ENCODE measurements at places on chromosomes 1 and 21.

- DNase-seq, result no peak
Observed at GRCh38 chr1:63936276-63936675, 162.5 kb downstream of the ROR1 start.

- DNase-seq, result no peak
Observed at GRCh38 chr1:221697923-221698425, 43.9 kb downstream of the DUSP10 start.

- DNase-seq, result no peak
Observed at GRCh38 chr1:84479998-84480397, 932 bp downstream of the RPF1 start.

DNA sequence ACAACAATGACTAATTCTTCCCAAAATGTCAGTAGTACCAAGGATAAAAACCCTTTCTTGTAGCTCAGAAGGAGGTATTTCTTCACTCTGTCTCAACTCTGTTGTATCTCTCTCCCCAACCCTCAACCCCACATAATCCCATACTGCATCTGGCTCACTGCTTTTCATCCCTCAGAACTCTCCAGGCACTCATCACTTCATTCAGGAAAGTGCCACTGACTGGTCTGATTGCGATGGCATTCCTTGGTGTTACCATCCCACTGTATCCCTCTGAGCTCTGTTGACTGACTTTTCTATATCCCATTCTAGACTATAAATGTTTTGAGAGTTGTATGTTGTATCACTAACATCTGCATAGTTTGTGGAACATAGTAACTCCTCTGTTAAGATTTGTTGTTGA, 483.5 kb upstream of the ADGRL2 start:
- DNase-seq, result no peak

DNA sequence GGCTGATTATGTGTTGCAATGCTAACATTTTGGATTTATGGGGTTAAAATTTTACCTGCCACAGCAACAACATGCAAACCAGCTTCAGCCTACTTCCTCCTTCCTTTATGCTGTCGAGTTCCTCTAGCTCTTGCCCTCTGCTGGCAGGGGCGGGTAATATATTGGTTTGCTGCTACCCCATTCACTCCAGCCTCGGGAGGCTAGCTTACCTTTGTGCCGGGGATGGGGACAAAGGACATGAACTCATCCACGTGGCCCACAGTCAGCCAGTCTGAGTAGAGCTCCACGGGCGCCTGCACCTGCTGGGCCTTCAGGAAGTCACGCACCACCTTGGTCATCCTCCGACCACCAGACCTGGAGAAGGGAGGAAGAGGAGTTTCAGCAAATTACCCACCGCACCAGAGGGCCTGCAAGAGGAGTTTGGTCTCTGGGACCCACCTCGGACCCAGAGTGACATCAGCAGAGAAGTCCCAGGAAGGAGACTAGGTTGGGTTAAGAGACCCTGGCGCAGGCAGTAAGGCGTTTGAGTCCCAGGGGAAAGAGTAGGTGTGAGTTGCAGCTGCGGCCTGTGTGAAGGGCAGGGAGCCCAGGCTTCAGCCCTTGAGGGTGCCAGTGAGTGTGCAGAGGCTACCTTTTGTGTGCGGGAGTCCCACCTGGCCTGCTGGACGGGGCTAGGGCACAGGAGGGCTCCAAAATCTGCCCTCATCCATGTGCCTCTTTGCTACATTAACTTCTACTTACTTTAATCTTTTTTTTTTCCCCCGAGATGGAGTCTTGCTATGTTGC, 21.8 kb upstream of the SDHB start:
- no peak for DNase-seq

DNA sequence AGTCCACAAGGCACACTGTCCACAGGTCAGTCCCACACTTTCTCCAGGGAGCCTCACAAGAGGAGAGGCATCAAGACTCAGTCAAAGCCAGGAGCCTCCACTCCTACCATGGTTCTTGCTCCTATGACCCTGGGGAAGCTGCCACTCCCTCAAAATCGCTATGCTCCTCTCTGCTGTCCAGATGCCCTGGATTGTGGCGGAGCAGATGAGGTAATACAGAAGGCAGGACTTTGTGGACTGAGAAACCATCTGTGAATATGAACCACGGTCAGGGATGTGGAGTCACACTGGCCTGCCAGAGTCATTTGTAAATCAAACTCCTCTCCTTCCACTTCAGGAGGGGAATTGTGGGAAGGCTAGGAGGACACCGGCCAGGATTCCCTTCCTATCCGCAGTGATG, 20.6 kb downstream of the VWA5B1 start:
- no peak for DNase-seq

DNA sequence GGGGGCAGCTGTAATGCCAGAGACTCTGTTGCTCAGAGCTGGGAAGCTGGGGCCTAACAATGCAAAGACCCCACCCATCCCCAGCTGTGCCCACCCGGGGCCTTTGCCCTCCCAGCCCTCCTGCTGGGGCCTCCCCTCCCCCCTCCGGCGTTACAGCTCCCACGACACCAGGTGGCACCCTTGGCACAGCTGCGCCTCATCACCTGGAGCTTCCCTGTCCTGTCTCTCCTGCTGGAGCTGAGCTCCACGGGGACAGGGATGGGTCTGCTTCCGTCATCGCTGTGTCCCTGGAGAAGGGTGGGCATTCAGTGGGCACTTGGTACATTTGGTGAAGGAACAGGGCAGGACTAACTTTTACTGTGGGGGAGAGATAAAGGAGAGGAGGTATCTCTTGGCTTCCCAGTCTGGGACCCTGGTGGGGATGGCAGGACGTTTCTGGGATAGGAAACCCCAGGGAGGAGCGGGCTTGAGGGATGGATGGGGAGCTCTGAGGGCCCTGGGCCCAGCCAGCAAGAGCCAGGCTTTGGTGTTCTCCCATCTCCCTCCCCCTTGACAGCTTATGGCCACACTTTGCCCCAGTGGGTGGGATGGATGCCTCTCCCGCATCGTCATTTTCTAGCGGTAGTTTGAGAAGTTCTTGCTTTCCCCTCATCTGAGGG, 453.2 kb downstream of the PTPRU start:
- no peak for DNase-seq

GRCh38 chr1:68438310-68438709, 11.4 kb downstream of the RPE65 start:
- DNase-seq, result no peak

- DNase-seq, result no peak
Observed at GRCh38 chr1:112034277-112034676, 44.8 kb upstream of the KCND3 start.

DNA sequence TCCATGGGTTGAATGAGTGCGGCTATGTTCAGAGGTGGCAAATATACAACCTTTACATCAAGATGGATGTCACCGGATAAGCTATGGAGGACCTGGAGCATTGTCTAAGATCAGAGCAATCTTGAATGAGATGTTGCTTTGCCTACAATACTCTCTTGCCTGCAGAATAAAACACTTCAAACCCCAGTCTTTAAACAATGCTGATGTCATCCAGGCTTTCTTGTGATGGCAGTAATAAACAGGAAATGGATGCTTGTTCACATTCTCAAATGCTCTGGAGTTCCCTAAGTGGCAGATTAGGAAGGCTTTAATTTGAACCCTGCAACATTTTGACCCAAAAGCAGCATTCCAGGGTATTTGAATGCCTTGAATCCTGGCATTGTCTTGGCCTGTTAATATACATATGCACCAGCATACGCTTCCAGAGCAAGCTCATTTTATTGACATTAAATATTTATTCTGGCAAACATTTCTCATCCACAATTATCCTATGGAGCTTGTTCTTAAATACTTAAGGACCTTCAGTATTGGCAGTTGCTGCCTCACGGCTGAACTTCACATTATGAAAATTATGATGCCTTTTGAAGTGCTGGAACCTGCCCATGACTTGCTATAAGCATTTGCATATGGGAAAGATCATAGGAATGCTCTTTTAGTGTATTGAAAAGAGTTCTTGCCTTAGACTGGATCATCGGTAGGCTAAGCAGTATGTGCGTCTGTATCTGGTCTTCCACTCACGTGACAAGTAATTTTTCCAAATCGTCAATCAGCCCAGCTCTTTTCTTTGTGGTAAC, 422.7 kb downstream of the SIPA1L2 start:
- DNase-seq, result no peak

DNA sequence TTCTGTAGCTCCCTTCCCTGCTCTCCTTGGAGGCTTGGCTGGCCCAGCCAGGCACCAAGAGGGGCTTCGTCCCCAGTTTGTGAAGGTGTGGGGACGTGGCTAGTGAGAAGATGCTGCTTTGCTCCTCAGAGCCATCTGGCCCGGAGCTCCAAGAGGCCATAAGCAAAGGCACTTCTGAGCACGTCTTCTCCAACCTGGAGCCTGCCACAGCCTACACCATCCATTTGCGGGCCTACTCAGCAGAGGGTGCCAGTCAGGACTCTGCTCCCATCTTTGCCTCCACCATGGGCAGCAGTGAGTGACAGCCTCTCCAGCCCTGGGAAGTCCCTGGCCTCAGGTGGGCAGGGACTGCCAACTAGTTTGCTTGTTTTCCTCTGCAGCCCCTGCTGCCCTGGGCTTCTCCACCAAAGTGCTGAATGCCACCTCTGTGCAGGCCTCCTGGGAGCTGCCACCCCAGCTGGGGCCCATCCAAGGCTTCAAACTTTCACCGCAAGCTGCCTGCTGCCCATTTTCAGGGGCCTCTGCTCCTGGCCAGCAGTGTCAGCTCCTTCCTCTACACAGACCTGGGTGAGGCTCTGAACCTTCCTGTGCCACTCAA, 25.9 kb downstream of the SLC27A3 start:
- DNase-seq, result no peak

DNA sequence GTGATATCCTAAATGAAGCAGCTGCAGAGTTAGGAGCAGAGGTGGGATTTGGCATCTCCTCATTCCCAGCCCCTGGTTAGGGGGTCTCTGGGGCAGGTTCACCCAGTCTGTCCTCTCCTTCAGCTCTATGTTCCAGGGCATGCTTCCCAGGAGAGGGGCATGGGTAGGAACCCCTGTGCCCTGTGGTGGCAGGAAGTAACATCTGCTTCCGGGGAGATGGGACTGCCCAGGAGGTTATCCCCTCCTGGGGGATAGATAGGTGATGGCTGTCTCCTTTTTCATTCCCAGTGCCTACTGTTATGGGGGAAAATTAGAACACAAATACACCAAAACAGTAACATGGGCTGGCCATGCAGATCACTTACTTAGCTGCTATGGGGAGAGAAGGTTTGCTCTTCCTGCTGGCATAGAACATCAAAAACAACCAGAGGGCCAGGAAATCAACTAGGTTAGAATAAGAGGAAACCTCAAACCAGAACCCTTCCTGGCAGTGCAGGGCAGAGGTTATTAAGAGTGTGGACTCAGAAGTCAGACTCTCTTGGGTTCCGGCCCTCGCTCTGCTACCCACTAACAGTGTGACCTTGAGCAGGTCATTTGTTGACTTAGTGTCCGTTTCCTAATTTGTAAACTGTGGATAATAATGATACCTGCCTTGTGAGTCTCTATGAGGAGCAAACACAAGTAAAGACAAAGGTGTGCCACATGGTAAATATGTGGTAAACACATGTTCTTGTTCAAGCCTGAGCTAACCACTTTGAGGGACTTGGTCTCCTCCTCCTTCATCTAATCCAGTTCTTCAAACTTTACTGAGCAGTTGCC, 157.8 kb upstream of the JUN start:
- DNase-seq, result no peak

DNA sequence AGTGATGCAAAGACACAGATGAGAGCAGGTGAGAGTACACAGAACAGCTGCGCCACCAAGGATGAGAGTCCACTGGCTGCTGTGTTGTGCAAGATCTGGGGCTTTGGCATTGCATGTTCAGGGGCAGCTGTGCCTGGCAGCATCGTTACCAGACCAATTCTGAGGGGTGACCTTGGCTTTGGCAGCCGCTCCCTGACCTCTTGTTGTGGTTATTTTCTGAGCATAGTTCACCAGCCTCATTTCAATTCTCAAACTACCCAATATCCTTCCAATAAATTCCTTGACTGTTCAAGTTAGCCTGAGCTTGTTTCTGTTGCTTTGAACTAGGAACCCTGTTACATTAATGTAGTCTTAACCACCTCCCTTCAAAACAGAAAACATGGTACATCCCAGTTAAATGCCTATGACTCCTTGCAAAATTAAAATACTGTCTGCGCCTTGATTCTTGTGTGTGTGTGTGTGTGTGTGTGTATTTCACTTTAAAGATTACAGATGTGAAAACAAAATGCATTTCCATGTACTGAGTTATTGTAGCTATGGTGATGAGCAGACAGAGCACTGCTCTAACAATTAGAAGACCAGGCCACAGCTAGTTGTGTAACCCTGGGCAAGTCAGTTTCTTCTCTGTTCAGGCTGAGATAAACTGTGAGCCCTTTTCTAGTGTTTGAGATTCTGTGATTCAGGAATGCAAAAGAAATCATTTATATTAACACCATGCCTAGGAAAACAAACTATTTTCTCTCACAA, 106.3 kb upstream of the GUCA2B start:
- DNase-seq, result no peak

DNA sequence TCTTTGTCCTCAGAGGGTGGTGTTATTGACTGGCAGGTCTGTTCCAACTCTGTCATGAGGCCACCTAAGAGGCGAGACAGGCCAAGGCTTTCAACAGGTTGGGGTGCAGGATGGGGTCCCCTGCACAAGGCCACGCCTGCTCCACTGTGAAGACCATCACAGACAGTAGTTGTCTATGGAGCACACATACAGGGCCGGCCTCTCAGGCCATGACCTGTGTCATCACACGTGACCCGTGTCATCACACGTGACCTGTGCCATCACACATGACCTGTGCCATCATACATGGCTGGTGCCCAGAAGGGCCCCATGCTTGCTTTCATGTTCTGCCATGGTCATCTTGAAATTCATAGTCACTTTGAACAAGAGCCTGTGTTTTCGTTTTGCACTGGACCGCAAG, 91.9 kb downstream of the ARHGEF10L start:
- DNase-seq, result no peak

DNA sequence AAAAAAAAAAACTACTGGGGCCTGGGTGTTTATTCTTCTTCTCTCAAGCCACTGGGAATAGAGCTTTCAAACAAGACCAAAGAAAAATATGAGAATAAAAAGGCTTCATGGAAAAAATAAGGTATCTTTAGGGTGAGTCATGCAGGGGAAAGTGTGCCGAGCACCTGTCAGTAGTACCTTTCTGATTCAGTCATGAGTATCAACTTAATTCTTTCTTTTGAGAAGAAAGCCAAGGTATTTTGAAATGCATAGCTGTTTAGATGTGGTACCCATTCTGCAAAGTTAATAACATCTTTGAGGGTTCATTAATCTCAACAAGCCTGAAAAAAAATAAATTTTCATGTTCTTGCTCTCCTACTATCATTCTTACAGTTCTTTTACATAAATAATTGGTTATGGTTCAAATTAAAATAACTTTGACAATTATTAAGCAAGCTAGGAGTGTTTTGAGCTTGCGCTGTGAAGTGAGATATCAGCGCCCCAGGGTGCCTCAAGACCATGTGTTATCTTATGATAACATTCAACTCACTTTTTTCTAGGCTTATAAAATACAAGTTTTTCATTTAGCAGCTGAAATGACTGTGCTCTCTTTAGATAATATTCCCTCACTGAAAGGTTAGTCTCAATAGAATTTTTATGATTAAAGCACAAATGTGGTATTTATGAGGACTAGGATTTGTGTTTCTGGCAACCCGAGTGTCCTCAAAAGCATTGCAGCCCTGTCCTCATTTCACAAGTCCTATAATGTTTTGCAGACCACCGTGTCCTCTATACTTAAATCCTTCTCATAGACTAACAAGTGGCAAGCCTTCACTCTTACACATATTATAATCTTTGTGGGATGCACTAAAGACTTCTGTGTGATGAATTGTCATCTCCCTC, 138.6 kb downstream of the SLC44A5 start:
- no peak for DNase-seq

- no peak for DNase-seq
Observed at GRCh38 chr1:84493747-84494146, 12.4 kb upstream of the SPATA1 start.
